T follicular helper cell (primary cell): ENCODE measurements at places on chromosomes 7 and 10.
A peak's percentile ranks its signal among the peaks of the same experiment; 100 is the strongest.

- DNase-seq, result no peak
Observed at GRCh38 chr7:105587909-105588635, 6.8 kb upstream of the EFCAB10 start.

GRCh38 chr10:76975126-76975525 lies 662.5 kb downstream of the KCNMA1 start:
- DNase-seq, result no peak

- no peak for DNase-seq
Observed at GRCh38 chr7:126411032-126411820, 841.5 kb downstream of the GRM8 start.

- DNase-seq, result no peak
Observed at GRCh38 chr10:130984686-130985085, 326.8 kb downstream of the TCERG1L start.

- DNase-seq, result no peak
Observed at GRCh38 chr10:124482876-124483275, 21.3 kb downstream of the LHPP start.

DNA sequence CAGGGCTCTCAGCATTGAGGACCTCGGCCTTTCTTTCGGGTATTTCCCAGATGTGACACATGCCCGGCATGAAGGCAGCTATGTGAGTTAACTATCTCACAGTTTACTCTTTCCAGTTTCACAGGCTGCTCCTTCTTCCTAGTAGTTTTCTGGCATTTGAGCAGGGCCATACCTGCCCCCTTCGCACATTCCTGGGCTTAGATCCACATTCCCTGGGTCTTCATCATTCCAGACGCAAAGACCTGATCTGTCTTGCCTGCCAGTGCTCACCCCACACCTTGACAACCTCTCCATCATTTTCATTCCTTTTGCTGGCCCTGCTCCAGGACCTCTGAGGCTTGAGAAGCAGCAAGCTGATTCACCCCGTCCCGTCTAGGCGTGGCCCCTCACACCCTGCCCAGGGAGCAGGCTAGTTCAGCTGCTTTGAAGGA lies 227.5 kb downstream of the WDR11 start:
- DNase-seq, result no peak

DNA sequence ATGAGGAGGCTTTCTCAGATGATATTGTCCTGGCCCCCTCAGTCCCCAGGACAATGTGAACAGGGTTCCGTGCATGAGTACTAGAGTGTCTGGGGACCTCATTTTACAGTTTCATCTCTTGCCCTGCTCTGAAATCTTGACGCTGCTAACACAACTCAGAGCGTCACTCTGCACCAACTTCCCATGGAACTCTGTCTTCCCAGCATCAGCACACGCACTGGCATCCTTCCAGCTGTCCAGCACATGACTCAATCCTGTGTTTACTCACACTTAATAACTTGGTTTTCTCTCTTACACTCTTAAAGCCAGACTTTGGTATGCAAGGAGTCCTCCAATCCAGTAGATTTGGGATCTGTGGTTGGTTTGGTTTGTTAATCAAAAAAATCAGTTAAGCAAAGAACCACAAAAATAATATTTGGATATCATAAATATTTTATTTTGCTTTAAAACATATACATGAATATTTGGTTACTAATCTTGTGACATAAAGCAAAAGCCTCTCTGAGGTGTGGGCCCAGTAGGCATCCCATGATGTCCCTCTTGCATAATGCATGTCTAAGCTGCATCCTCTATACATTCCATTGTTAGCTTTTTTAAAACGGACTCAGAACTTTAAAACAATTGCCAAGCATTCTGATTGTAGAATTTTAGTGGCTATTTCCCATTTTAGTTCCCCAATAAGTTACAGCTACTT lies 131.0 kb downstream of the CXCL12 start:
- DNase-seq, result no peak

- DNase-seq, result no peak
Observed at GRCh38 chr10:31778627-31779026, 150.0 kb downstream of the ARHGAP12 start.

GRCh38 chr10:94098896-94099295 lies 105.2 kb downstream of the PLCE1 start:
- no peak for DNase-seq

DNA sequence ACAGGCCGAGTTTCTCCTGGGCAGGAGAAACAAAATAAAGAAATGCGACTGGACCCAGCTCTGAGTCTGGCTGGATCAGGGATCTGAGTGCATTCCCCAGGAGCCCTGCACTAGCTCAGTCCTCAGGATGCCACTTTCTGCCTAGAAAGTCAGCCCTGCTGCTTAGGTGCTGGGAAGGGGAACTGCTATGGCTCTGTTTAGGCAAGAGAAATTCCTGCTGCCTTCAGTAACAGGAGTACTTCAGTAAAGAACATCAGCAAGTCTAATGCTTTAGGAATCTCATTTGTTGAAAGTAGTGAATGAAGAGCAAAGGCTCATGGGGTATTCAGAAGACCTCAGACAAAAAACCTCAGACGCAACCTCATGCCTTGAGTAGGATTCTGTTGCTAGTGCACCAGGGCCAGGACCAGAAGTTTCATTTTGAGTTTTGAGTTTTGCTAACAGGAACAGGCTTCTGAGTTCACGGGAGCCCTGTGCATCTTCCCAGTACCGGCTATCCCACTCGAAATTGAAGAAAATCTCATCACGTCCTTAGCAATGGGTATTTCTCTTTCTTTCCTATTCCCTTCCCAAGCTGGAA lies 170.8 kb upstream of the CDCA7L start:
- no peak for DNase-seq

- no peak for DNase-seq
Observed at GRCh38 chr7:18831419-18831818, 286.0 kb downstream of the TWIST1 start.

GRCh38 chr10:132961787-132962622 lies 19.6 kb upstream of the CFAP46 start:
- peak; percentile 32 for DNase-seq

- no peak for DNase-seq
Observed at GRCh38 chr10:70513848-70514309, 35.3 kb downstream of the PALD1 start.

DNA sequence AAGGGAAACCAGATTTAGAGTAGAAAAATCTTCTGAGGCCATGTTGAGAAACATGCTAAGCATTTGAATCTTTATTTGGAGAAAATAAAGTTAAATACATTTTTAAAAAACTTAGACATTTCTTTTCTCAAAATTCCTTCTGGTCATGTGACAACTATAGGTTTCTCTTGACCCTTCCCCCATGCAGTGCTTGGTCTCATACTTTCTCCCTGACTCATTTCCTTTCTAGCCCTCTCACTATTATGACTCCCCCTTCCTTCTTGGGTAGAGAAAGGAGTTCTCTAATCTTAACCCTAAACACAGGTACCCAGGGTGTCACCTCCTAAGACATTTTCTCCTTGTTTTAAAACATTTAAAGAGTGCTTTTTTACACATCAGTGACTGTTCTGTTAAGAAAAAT lies 179.5 kb upstream of the TMEM106B start:
- no peak for DNase-seq

DNA sequence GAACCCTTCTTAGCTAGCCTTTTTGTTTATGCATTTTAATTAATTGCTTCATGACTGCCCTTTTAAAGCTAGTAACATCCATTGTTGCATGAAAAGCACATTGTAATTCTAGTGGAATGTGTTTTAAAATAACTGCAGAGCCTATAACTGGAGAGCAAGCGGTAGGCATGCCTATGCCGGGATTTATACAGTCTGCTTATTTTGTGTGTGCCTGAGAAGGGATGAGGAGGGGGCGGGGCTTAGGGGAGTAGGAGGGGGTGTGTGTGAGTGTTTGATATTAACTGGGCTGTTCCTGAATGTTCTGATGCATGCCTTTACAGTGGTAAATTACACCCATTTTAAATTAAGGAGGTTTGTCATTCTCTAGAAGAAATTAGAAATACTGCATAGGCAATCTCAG lies 208.1 kb downstream of the TCF7L2 start:
- no peak for DNase-seq

DNA sequence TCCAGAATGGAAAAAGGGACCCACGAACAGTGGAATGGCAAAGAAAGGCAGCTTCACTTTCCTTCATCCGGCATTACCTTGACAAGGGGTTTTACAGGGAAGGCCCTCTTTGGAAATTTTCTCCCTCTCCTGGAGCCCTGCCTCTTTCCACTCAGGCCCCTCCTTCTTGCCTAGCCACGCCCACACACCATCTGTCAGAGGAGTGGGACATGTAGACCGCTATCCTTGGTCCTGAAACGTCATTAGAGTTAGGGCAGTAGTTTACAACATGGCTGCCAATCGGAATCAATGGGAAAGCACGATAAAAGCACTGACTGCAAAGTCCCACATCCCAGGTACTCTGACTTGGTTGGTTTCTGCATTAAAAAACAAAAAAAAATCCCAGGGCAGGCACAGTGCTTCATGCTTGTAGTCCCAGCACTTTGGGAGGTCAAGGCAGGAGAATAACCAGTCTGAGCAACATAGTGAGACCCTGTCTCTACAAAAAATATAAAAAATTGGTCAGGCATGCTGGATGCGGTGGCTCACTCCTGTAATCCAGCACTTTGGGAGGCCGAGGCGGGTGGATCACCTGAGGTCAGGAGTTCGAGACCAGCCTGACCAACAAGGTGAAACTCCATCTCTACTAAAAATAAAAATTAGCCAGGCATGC lies 96.4 kb downstream of the MARCHF5 start:
- DNase-seq, result no peak

DNA sequence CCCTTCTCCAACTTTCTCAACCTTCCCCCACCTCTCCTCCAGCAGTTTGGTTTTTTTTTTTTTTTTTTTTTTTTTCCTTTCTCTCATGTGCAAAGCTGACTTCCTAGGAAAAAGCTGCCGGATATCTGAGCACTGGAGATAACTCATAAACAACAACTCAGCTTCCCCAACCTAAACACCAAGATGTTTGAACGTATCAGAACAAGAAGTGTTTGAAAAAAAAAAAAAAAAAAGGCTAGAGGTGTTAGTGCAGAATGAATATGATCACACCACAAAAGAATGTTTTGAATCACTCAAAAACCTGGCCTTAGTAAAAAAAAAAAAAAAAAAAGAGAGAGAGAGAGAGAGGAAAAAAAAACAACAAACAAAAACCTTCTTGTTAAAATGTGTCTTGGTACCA lies 11.2 kb downstream of the GATA3 start:
- no peak for DNase-seq

DNA sequence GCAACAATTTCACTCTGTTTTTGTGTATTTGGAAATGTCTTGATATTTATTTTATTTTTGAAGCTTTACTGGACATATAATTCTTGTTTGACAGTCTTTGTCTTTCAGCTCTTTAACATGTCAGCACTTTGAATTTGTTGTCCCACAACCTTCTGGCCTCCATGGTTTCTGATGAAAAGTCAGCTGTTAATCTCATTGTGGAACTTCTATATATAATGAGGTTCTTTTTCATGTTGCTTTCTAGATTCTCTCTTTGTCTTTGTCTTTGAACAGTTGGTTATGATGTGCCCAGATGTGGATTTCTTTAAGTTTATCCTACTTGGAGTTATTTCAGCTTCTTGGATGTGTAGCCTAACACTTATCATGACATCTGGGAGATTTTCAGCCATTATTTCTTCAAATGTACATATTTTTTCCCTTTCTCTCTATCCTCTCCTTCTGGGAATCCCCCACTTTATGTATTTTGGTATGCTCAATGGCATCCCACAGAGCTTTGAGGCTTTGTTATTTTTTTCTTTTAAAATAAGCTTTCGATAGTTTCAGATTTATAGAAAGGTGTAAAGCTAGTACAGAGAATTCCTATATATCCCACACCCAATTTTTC lies 9.5 kb upstream of the LMTK2 start:
- DNase-seq, result no peak

GRCh38 chr7:66169616-66170015 lies 35.5 kb upstream of the TPST1 start:
- no peak for DNase-seq

GRCh38 chr7:152354061-152354460 lies 81.7 kb downstream of the KMT2C start:
- DNase-seq, result no peak

- DNase-seq, result no peak
Observed at GRCh38 chr10:43229208-43230061, 37.4 kb downstream of the RASGEF1A start.

- peak; percentile 55 for DNase-seq
Observed at GRCh38 chr7:44145479-44145968, 4.4 kb upstream of the MYL7 start.

- no peak for DNase-seq
Observed at GRCh38 chr10:5406918-5407317, 2.3 kb upstream of the TUBAL3 start.

GRCh38 chr7:113142385-113143119 lies 24.2 kb upstream of the SMIM30 start:
- no peak for DNase-seq

- DNase-seq, result no peak
Observed at GRCh38 chr7:117682681-117683385, 190.4 kb downstream of the CTTNBP2 start.

- DNase-seq, result no peak
Observed at GRCh38 chr7:17771901-17772408, 168.3 kb downstream of the SNX13 start.

DNA sequence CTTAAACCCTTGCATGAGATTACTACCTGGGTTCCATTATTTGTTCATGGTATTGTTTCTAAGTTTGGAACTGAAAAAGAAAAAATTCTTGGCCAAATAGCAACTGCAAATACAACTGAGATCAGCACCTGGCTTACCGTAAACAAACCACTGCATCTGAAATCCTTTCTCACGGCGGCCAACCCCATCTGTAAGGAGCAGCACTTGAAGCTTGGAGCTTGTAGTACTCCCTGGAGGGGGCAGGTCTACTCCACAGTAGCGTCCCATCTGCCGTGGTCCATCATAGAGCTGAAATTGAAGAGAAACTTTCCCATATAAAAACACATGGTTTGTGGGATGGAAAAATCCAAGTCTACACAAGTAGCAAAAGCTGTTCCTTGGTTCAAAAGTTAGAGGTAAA lies 109.9 kb downstream of the CUBN start:
- no peak for DNase-seq

DNA sequence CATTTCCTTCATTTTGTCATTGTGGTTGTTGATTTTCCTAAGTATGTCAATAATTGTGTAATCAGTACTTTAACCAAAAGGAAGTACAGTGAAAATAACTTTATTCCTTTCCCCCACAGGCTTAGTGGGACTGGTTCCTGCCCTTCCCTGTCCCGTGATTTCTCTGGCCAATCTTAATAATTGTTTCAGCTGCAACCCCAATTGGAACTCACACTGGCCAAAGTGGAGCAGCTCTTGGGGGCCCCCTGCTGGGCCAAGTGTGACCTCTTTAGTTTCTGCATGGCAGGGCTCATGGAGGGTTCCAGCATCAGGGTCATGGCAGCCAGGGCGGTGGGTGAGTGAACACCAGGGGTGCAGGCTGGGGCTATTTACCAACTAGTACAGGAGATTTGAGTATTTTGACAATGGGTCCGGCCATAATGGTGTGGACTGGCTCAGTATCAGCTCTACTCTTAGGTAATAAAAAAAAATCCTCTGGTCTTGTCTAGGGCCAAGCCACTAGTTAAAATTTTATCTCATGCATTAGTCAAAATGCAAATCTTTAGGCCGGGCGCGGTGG lies 31.7 kb downstream of the CYCS start:
- peak; percentile 61 for DNase-seq

- DNase-seq, result no peak
Observed at GRCh38 chr7:83413831-83414230, 235.1 kb downstream of the SEMA3E start.

GRCh38 chr7:1248143-1248915 lies 15.7 kb downstream of the UNCX start:
- no peak for DNase-seq

- no peak for DNase-seq
Observed at GRCh38 chr10:47370878-47371277, 13.2 kb downstream of the ZNF488 start.

- DNase-seq, result no peak
Observed at GRCh38 chr10:22999942-23000341, 72.1 kb downstream of the ARMC3 start.

GRCh38 chr10:82463614-82464013 lies 588.6 kb downstream of the NRG3 start:
- DNase-seq, result no peak
